ENCODE measurements at places on chromosomes 5 and 9.

DNA sequence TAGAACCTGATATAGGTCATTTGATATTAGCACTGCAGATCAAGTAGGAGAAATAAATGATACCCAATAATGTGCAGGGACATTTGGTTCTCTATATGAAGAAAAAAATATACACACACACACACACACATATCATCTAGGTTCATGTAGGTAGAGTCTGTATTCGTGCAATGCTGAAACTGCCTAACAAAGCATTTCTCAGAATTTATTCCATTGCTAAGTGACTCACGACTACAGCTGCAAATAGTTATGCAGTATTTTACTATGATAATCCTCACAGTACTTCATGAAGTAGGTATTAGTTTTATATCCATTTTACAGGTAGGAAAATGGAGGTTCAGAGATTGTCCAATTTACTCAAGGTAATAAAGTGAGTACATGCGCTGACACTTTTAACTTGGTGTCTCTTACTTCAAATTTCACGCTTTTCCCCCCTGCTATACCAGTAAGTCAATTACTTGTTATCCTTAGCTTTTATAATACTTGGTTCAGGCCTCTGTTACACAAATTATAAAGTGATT lies 2.4 kb downstream of the GIN1 start:
- DNase-seq: peak; percentile 16

- DNase-seq: no peak
These were observed 36.5 kb downstream of the PLEKHG4B start for GRCh38 chr5:128446-128845.

- DNase-seq: no peak
These were observed 443.8 kb upstream of the PIK3R1 start for GRCh38 chr5:67771791-67772190.

- DNase-seq: no peak
These were observed 42.1 kb upstream of the RARS1 start for GRCh38 chr5:168443950-168444700.

DNA sequence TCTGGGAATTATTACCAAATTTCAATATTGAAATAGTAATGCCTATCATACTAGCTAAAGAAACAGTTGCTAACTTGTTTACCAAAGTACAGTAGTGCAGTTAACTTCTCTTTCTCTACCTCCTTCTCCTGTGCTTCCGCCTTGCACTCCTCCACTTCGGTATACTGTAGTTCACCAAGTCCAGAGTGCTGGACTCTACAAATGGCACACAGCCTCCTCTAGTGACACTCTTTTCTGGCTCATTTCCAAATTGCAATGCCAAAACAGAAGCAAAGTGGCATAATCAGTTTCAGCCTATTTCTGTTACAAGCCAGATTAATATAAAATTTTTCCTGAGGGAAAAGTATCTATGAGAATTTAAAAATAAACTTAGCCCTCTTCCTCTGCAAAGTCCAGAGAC lies 86.0 kb upstream of the RASGRF2 start:
- DNase-seq: no peak

DNA sequence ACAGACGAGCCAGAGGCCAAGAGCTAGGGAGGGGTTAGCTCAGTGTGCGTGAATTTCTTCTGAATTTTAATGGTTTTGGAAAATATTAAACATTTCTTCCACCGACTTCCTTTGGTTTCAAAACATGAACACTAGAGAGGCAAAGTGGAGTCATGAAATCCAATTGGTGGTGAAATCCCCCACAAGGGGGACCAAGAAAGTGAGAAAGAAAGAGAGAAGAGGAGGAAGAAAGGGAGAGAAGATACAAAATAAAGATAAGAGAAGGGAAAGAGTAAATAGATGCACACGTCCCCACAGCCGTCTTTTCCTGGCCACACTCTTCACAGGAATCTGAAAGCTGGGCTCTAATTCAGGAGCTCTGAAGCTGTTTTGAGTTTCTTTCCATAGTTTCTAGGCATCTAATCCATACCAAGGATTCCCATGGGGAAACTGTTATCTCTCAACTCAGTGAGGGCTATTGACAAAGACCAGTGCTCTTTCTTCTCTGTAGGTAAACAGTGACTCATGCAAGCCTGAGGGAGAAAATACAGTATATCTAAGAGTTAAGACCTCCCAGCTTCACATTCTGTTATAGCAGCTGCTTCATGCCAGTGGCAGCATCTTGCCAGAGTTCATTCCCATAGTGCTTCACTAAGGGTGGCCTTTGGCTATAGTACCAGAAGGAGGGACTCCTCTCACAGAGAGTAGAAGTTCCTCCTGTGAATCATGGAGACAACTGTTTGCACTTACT lies 115.8 kb upstream of the LIFR start:
- no peak for DNase-seq
